ENCODE measurements at places on chromosomes 7 and 10. TPM values are rescaled to one million over a fixed set of nuclear protein-coding genes. Genes with fewer than 3 reads are reported as not detected.

DPP6 gene
- 0.24 TPM for total RNA-seq

DNA sequence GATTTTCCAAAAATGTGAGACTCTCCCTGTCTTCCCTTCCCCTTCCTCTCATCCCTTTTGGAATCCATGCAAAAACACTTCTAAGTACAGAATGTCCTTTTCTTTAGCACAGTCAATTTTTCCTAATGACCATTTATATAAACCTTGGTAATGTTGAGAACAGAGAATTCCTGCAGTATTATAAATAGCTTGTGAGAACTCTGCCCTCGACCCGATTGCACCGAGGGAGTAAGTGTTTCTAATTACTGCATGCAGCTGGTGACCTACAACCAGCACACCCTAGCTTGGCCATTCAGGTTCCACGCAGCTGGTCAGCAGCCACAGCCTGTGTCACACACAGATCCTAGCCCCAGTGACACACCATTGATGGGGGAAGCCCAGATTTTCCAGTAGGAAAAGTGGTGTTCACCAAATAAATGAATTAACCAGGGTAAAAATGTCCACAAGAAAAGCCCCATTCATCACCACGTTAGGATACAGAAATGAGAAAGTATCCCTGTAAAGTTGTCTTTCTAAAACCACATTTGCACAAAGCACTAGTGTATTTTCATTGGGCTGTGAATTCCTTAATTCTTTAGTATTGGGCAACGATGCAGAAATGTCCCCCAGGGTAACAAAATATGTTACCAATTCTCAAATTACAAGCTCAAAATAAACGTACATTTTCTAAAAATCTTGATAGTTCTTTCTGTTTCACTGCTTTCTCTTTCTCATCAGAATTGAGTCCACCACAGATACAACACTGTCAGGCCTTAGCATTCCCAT is 499.0 kb upstream of the KLF6 start:
- DNase-seq, result no peak

DNA sequence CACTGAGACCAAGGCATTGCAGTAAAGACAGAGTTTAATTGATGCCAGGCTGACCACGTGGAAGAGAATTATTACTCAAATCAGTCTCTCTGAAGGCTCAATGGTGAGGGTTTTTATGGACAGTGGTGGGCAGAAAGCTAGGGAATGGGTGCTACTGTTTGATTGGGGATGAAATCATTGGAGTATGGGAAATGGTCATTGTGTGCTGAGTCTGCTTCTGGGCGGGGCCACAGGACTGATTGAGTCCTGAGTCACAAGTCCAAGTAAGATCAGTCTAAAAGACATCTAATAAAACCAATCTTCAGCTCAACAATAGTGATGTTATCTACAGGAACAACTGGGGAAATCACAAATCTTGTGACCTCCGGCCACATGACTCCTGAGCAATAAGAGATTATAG is 868.4 kb downstream of the SORCS3 start:
- DNase-seq, result no peak

DNA sequence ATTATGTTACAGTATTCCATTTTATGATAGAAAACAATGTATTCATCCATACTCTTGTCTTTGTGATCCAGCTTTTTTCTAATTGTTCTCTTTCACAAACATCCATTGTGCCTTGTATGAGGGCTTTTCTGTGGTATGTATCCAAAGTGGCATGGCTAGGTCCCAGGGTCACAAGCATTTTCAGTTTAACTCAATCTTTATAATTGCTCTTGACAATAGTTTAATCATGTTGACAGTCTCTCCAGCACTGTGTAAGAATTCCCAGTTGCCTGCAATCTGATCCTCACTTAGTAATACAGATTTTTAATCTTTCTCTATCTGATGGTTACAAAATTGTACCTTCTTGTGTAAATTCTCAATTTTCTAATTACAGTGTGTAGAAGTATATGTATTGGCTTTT is 533.4 kb downstream of the NEBL start:
- DNase-seq, result no peak

LIPN gene
- not detected for total RNA-seq

- no peak for DNase-seq
Measured at GRCh38 chr7:111750228-111750627, 187.9 kb upstream of the IMMP2L start.

SPRN gene
- total RNA-seq, result not detected

- no peak for DNase-seq
Measured at GRCh38 chr10:5679606-5680005, 5.0 kb upstream of the TASOR2 start.

DNA sequence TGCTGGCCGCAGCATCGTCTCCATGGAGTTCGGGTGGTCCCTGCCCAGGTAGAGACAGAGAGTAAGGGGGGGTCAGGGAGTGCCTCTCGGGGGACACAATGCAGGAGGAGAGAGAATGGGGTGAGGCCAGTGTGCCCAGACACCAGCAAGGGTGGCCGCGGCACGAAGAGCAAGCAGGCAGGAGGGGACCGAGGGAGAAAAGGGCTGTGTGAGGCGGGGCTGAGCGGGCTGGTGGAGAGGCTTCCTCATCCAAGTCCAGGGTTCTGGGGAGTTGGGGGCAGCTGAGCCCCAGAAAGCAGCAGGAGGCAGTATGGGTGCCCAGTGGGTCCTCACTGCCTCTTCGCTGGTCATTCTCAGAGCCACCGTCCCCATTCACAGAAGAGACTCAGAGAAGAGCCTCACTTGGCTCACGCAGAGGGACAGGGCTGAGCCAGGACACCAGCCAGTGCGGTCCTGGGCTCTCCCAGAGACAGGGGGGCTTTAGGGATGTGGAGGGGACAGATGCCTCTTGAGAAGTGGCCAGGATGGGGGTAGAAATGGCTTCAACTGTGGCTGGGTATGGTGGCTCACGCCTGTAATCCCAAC is 78.9 kb downstream of the MICALL2 start:
- no peak for DNase-seq

ZNF438 gene
- total RNA-seq, result 2.4 TPM

- DNase-seq, result no peak
Measured at GRCh38 chr10:78774614-78774998, 294.2 kb upstream of the ZMIZ1 start.

DNA sequence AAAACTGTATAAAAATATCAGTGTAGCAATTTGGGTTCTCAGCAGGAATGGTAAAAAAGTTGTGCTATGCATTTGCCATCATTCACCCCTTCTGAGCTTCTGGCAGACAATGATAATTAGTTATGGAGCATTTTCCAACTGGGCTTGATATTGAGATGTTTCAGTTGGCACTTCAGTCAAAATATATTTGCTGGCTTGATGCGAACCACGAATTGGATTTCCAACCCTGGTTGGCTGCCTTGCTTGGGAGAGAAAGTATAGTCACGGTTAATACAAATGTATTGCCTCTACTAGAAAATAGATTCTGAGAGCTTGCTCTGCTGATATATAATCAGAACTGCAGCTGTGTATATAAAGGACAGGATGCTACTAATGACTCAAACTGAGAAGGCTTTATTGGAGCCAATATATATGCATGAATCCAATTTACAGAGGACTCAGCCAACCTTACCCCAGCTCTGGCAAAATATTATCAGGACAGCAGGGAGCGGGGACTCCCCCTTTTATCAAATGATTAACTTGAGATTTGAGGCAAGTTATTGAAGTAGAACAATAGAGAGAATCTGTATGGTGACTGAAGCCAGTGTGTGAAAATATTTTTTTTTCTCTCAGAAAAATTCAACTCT is 219.8 kb upstream of the SMIM30 start:
- no peak for DNase-seq

GRCh38 chr7:29135846-29136245 is 10.5 kb downstream of the CPVL start:
- DNase-seq, result no peak

All from Daoy (cell line).